Left renal pelvis (tissue), 4 donors: ENCODE measurements at places on chromosomes 5 and 9. TPM values are rescaled to one million over a fixed set of nuclear protein-coding genes. Genes with fewer than 3 reads are reported as not detected.

DNA sequence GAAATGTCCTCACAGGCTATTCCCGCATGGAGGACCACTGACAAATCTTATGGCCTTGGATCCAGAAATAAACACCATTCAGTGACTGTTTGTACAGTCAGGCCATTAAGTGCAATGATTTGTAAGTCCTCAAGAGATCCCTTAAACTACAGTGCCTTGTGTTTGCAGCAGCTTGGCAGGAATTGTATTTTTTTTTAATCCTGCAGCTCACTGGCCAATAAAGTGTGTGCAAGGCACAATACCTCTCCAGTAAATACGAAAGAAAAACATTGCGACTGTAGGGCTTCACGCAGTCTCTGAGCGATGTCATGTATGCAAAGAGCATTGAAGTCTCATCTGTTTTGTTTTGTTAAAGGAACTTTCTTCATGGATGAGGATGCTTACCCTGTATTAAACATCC, 74.2 kb upstream of the TUSC1 start:
- DNase-seq = no peak

- no peak for DNase-seq
Measured at GRCh38 chr9:134783699-134784039, 96.9 kb upstream of the FCN2 start.

DNA sequence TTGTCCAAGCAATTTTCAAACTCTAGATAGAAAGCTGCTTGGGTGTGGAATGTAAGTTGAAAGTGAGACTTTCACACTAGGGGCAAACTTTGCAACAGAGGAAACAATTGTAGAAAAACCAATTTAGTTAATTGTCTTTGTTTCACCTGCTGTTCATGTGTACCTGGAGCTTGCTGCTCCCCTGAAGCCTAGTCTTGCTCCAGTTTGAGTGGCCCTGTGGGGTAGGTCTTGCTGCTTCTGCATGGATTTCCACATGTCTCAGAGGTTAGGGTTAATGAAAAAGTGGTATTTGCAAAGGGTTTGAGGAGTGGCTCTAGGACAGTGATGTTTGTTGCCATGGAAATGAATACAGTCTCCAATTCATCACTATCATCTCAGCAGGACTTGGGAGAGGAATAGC, 182.2 kb downstream of the FSTL4 start:
- DNase-seq = no peak

The GNA14 gene
- polyA plus RNA-seq = 13.7 TPM

The CCDC171 gene
- polyA plus RNA-seq = 5.0 TPM

- no peak for DNase-seq
Measured at GRCh38 chr9:34591248-34591916, 1.9 kb upstream of the CNTFR start.

The AJM1 gene
- 1.7 TPM for polyA plus RNA-seq

DNA sequence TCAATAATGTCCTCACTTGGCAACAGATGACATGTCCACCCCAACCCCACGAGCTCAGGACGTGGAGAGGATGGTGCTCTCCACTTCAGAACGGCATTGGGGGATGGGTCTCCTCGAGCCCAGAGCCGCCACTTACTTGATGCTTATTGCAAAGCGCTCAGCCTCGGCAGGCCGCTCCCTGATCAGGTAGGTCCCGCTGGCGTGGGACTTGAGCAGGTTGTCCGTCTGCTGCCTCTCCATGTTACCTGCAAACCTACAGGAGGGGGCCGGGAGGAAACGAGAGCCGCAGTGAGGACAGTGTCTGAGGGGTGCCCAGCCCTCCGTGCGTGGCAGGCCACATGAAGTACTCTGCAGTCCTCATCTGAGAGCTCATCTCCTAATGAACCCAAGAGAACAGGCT, 36.6 kb upstream of the SARDH start:
- DNase-seq = no peak

GRCh38 chr5:153879596-153879995, 159.1 kb downstream of the FAM114A2 start:
- no peak for DNase-seq

- DNase-seq = no peak
Measured at GRCh38 chr5:45687701-45688100, 8.5 kb downstream of the HCN1 start.

The TUSC1 gene
- 19.5 TPM for polyA plus RNA-seq
